NCI-H2081 (cell line): ENCODE measurements at places on chromosomes 1 and 21.

GRCh38 chr1:158374860-158375259 lies 21.2 kb downstream of the CD1E start:
- DNase-seq: no peak

- no peak for DNase-seq
These were observed 54.3 kb upstream of the SERBP1 start for GRCh38 chr1:67484492-67484891.

GRCh38 chr1:70961374-70961975 lies 86.1 kb downstream of the PTGER3 start:
- no peak for DNase-seq

DNA sequence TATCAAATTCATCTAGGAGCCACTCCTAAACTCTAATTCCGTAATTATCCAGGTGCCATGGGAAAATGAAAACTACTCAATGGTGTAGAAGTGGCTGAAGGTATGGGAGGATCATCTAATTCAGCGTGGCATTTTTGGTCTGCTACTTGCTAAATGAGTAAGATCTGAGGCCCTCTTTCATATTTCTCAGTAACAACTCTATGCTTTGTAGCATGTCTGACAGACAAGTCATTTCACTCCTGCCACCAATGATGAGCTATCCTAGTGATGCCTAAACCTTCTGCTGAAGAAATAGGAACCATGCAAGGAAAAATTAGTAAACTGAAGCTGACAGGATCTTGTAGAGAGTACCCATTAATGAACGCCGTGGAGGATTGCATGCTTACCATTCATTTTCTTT lies 145.3 kb downstream of the NTNG1 start:
- DNase-seq: no peak

GRCh38 chr1:244192325-244192724 lies 141.2 kb downstream of the ZBTB18 start:
- no peak for DNase-seq

- DNase-seq: no peak
These were observed 65.7 kb downstream of the NPHS2 start for GRCh38 chr1:179510038-179510437.

GRCh38 chr1:31734582-31735107 lies 29.5 kb downstream of the ADGRB2 start:
- DNase-seq: no peak

DNA sequence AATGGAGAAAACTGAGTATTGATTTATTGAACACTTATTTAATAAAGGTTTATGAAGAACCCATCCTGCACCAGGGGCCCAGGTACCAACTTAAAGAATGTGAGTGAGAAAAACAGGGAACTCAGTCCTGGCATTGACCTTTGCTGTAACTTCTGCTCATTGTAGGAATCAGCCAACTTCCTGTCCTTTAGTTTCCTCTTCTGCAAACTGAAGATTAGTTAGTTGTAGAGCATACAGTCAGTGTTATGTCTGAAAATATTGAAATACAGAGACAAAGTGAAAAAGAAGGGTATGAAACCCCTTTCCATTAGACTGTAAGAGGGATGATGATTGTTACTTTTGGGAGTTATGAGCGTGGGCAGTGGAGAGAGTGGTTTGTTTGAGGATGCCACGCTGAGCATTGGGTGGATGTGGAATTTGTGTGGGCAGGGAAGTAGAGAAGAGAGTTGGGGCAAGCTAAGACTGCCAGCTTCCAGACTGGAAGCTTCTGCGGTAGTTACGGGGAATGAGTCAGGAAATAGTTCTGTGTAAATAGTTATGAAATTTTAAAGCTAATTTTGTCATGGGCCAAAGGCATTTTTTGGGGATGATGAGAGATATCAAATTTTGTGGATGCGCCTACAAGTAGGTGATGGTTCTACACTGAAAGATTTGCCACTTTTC lies 89.2 kb downstream of the GPR88 start:
- no peak for DNase-seq

DNA sequence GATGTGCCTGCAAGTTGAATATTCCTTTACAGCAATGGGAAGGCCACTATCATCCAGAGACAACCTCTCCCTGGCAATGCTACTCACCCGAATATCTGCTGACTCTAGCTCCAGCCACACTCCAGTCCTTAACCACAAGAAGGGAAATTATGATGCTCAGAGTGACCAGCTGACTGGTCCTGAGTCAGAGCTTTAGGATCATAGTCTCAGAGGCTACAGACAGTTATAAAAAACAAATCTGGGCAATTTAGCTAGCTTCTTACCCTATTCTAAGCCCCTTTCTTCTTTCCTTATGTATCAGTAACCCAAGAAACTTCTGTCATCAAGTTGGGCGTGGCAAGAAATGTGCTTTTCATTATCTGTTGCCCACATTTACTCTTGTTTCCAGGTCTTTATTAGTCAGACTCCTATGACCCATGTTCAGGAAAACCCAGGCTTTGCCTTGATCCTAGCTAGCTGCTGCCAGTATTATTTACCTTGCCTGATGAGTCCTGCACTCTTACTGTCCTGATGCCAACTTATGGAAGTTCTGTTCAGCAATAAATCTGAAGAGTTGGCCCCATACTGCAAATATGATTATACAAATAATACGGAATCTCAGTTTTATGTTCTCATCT lies 207.0 kb downstream of the TTLL7 start:
- DNase-seq: no peak

DNA sequence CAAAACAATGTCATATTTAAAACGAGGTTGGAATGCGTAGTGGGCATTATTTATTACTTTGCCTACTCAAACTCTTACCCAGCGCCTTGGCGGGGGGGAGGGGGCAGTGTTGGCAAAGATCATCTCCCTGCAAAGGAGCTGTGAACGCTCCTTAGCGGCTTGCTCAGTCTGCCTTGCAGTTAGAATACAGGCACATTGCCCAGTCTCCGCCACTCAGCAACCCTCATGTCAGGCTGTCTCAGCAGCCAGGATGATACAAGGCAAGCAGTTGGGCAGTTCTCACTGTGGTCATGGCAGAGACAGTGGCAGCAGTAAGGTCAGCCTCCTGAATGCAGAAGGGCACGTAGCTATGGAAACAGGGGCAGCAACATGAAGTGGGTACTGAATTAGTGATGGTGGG lies 170.4 kb upstream of the KCNK2 start:
- DNase-seq: no peak

- DNase-seq: no peak
These were observed 24.1 kb downstream of the CHI3L2 start for GRCh38 chr1:111251570-111251969.

DNA sequence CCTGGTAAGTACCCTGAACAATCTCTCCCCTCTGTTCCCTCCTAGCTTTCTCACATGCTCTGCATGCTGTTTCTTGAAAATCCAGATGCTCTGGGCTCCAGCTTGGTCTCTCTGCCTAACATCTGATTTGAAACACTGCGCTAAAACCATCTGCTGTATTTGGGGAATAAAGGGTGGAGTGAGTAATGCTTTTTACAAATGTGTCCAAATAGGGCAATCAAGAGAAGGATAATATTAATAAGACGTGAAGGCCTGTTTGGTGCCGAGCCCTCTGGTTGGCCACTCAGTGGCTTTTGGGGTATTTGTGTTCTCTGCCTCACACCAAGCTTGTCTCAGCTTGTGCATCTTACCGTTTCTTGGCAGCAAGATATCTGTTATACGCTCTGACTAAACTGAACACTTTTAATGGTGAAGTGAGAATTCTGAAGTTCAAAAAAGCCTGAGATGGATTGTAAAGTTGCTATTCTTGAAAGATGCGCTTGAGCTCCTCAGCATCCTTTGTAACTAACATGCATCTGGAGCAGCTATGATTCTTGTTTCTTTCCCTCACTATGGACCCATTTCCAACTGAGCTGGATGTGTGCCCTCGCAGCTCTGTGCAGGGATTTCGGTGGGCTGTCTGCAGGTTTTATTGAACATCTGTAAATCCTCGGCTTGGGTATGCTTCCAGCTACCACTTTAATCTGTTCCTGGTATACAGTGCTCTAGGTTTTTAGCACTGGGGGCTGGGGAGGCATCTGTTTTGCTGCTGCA lies 269.4 kb downstream of the RWDD3 start:
- no peak for DNase-seq
